ENCODE measurements at places on chromosomes 7 and 10.
A peak's percentile ranks its signal among the peaks of the same experiment; 100 is the strongest.

GRCh38 chr7:95996174-95996573 is 223.8 kb downstream of the DYNC1I1 start:
- DNase-seq = no peak

DNA sequence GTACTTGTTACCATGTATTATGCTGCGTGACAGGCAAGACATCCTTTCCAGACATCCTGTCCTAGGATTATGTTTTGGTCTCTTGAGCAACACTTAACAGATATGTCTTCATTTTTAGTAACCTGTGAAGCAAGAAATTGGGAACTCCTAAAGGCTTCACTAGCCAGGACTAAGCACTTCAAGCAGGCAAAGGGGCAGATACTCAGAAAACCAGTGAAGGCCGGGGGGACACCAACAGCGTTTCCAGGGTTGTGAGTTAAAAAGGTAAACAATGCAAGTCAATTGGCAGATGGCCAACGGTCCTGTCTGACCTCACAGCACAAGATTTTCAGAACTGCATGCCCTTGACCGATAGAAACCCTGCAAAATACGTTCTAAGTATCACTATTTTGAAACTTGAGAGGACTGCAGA is 77.6 kb upstream of the SFMBT2 start:
- DNase-seq = no peak

GRCh38 chr10:73310475-73310874 is 48.2 kb downstream of the CFAP70 start:
- DNase-seq = no peak

DNA sequence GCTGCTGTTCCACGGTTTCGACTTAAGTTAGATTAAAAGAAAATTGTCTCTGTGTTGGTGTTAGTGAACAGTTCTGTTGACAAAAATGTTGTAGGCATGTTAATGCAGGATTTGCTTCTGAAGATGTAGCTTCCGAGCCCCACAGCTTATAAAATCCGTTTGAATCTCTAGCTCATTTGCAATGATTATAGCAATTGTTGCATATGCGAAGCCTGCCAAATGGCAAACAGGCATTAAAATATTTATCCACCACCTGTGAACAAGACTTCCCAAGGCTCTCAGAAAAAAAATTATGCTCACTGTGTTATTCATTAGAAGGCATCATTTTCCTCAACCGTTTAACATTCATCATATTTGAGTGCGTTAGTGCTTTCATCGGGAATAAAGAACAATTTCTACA is 14.3 kb downstream of the CFAP58 start:
- DNase-seq = no peak

DNA sequence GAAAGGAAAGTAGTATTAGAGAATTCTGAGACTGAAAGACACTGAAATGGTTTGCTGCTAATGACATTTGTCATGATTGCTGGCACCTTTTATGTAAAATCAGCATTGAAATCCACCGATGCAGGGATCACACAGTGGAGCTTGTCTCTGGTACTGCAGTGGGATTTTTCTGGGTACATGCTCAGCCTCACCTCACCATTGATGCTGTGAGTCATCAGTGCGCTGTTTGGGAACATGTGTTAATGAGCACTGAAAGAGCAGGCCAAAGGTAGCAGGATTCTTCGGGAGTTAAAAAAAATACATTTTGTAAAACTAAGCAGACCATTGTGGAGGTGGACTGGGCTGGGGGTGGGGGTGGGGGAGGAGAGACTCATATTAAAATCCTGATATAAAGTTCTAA is 174.9 kb downstream of the CREB5 start:
- no peak for DNase-seq

DNA sequence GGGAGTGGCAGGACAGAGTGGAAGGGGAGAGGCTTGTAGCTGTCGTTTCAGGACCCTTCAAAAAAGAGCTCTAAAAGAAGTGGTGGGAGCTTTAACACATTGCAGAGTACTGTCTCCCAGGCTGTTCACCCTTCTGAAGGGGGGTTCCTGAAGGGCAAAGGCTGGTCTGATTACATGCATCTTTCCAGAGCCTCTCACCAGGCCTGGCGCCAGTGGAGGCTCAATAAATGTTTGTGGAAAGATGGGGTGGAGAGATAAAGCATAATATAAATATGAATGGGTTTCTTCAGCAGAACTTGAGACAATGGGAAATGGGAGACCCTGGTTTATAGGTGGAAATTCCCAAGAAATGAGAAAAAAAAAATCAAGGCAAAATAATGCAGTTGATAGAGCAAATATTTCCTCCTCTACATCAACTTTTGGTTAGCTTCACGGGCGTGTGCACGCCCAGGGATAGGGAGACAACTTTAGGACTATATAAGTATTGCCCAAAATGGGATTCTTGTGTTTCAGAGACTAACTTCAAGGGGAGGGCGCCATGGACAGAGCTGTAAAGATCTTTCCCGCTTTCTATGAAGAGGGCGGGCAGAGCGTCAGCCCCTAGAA is 613 bp upstream of the BUB3 start:
- no peak for DNase-seq

- no peak for DNase-seq
These were observed 57.2 kb downstream of the PAX2 start for GRCh38 chr10:100802607-100803006.

DNA sequence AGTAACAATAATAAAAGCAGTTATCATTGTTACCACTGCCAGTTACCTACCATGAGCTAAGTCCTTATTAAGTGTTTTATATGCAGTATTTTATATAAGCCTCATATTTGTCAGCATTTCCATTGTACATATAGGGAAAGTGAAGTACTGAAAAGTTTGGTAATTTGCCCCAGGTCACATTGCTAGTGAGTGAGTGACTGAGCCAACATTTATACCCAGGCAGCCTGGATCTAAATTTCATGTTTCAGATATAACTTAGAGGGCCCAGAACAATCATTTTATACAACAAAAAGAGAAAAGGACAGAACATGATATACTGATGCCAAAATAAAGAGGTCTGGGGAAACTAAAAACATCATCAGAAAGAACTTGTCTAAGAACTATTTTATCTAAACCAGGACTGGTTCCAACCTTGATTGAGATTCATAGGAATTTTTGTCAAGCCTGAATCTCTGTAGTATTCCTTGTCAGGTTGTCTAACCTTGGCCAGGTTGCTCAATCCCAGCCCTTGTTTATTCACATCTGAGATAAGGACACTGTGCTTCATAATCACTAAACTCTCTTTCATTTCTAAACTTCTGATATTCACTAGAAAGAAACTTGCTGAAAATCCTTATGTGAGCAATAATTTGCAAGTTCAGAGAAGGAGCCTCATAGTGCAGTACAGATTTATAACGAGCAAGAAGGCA is 308.2 kb downstream of the IPMK start:
- no peak for DNase-seq

GRCh38 chr7:26593393-26593792 is 271.0 kb downstream of the SKAP2 start:
- DNase-seq = no peak

DNA sequence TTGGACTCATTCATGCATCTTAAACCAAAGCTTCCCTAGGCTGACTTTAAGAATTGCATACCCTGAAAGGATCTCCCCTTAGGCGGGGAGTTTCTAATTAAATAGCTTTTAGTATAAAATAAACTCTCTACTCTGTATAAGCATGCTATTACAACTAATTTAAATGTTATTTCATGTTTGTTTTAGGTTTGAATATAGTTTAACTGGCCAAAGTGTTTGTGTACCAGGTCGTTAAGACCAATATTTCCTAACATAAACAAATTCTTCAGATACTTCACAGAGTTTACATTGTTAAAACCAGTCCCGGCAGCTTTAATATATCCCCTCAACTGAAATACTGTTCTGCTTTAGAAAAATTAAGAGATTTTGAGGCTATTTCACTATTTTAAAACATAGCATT is 2.3 kb downstream of the GLI3 start:
- DNase-seq = no peak

DNA sequence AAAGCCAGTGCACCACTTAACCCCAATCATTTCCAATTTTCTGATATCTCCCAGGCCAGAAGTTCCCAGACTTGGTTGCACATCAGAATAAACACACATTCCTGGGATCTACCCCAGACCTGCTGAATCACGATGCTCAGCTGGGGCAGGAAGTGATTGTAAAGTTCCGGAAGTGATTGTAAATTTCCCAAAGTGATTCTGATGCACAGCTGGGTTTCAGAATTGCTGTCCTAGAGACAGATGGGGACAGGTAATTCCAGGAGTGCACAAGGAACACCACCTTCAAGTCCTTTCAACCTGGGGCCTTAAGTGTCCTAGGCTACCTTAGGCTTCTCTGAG is 104.2 kb upstream of the EEPD1 start:
- no peak for DNase-seq

DNA sequence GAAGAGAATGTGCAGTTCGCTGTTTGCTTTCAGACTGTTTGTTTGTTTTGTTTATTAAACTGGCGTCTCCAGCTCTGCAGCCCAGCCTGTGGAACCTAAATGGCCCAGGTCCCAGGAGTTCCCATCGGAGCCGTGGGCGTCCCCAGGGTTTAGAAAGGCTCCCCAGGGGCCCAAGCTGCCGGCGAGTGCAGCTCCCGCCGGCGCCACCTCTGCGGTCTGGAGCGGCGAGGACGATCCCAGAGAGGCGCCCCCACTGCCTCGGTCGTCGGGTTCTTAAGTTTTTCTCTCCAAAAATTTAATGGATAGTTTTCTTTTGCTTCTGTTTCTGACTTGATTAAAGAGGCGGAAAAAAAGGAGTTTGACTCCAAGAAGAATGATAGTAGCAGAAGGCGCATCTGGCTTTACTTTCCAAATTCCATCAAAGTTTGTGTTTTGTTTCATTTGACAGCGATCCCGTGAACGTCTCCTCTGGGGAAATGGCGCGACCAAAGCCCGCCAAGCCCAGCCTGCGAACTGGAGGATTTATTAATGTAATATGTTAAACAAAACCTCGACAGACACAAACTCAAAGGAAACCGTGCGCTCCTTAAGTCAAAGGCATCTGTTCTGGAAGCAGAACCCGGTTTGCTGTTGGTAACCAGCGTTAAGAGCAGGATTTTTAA is 718 bp upstream of the FZD1 start:
- DNase-seq = no peak

GRCh38 chr10:123496375-123496774 is 169.8 kb upstream of the GPR26 start:
- DNase-seq = no peak

DNA sequence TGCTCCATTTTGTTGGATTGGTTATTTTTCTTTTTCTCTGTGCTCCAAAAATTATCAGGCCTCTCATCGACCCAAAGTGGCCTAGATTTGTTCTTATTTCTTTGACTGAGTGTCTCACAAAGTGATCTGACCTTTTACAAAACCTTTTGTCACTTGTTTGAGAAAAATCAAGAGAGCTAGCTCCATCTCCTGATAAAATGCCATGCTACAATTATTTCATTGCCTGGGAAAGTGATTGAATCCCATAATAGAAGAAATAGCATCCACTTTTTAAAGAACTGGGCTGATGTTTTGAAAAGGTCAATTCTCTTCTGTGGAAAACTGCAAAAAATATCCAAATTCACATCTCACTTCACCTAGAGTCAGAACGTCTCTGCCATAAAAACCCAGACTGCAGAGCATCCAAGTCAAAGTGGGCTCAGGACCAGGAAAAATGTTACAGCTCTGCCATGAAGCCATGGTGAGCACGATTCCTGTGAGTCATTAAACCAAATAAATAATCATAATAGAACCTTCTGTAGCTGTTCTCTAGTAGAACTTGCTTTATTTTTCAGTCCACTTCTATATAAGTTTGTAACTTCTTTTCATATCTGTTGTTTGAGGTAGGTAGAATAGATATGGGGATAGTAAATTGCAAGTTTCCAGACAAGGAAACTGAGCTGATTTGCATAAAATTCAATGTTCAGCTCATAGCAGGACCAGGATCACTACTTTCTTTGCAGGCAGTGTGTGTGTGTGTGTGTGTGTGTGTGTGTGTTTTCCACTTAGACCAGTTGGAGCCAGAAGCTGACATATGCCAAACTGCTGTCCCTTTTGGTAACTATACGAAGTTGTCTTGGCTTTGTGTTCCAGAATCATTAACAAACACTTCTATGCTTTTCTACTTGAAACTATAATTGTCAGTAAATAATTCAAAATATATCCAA is 632.5 kb upstream of the ANKRD30A start:
- DNase-seq = no peak

- no peak for DNase-seq
These were observed 608.8 kb downstream of the PARD3 start for GRCh38 chr10:34206078-34206934.

DNA sequence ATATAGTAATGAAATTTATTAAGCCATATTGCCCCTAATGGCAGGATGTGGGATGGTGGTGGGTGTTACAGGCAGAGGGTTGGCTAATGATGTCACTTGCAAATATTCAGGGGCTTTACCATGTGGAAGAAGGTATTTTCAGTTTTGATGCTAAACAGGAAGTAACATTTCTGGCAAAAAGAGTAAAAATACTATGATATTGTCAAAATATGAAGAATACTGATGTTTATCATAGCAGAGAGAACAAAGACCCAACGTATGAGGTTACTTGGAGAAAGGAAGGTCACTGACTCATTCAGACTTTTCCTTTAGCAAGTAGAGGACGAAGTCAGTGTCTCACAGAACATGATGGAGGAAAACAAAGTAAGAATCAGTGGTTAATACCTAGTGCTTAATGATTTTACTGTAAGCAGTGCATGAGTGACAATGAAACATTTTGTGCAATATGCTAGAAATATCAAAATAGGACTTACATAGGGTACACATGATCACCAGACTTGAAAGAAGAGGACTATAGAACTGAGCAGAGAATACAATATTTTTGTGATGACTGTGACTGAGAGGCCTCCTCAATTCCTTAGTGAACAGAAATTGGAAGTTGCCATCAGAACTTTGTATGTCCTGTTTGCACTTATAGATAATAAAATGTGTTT is 89.7 kb upstream of the STEAP4 start:
- DNase-seq = peak; percentile 7

- DNase-seq = no peak
These were observed 2.1 kb downstream of the KLRG2 start for GRCh38 chr7:139481364-139481763.

DNA sequence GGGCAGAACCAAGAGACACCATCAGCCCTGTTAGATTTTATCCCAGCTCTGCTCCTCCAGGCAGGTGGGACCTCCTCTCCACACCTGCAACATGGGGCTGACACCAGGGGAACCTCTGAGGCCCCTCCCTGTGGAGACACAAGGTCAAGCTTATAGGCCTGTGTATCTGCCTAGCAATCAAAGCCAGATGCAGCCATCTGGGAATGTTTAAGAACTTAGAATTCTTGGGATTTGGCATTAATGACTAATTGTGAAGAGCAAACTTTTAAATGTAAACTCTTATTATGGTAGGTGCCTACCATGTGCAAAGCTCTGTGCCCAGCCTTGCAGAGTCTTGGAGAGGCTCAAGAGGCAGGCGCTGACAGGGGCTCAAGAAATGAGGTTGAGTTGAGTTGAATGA is 52.1 kb downstream of the TBATA start:
- DNase-seq = no peak

DNA sequence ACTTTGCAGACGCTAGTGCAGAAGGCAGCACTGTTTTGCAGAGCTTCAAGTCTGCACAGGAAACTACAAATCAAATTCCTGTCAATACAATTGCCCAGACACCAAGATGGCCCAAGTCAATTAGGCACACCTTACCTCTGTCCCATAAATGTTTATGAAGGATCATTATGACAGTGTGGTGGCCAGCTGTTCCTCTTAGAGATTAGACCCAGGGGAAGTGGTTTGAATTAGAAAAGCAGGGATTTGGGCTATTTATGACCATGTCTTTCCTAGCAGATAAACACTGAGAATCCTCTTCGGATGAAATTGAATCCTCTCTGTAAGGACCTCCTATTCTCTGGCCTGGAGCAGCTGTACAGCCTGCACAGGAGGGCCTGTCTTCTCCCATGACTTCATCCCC is 9.9 kb upstream of the NEUROG3 start:
- DNase-seq = no peak

- no peak for DNase-seq
These were observed 95.2 kb downstream of the VPS41 start for GRCh38 chr7:38813768-38814167.
